ENCODE measurements at places on chromosomes 2 and 18.

- no peak for ATAC-seq
Observed at GRCh38 chr18:37694516-37694915, 128.9 kb upstream of the CELF4 start.

GRCh38 chr18:35424356-35424755 lies 47.2 kb upstream of the ZNF396 start:
- ATAC-seq: no peak

DNA sequence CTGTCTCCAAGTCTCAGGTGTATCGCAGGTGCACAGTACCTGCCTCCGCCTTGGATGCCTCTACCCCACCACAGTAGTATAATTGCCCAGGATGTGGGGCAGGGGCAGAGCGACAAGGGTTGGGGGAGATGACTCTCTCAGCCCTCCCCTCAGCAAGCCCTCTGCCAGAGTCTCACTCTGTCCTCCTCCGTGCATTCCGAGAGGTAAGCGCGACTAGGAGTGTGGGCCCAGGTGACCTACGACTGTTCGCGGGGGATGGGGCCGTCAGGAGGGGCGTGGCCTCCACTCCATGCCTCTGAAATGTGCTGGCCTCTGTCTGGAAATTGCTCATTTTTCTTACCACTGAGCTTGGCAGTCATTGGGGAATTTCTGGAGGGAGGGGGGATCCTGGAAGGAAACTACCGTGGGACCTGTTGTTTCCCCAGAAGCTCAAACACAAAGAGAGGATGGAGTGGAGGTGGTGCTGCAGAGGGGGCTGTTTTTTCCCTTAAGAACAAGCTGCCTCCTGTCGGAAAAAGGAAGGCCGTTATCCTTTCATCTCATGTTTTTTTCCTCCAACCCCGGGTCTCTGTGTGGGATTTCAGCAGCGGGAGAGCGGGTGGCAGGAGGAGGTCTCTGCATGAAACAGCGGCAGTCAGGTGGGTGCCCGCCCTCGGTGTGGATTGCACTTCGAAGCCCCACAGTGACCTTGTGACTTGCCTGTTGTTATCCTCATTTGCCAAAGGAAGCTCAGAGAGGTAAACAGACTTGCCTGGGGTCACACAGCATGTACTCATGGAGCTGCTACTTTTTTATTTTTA lies 13.0 kb upstream of the RALB start:
- ATAC-seq: peak; percentile 68

DNA sequence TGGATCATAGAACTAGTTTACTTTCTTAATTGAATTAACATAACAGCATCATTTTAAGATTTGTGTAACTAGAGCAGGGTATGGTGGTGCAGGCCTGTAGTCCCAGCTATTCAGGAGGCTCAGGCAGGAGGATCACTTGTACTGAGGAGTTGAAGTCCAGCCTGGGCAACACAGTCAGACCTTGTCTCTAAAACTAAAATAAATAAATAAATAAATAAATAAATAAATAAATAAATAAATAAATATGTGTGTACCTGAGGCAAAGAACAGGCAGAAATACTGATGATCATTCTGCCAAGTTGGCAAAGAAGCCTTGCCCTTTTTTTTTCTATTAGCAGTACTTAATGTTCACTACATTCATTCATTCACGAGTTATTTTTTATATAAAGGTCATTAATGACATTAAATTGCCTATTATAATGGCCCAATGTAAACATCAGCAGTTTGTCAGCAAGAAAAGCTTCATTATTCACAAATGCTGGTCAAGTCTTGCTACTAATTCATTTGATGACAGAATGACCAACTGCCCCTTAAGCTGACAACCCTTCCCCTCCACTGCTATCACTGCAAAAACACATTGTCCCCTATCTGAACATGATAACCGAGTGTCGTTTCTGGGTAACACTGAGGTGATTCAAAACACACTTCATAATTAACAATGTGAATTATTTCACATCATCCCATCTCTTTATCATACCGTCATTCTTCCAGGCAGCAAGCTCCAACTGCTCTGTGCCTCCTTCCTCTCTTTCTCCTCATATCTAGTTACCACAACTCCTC lies 39.0 kb downstream of the ARL5A start:
- no peak for ATAC-seq

DNA sequence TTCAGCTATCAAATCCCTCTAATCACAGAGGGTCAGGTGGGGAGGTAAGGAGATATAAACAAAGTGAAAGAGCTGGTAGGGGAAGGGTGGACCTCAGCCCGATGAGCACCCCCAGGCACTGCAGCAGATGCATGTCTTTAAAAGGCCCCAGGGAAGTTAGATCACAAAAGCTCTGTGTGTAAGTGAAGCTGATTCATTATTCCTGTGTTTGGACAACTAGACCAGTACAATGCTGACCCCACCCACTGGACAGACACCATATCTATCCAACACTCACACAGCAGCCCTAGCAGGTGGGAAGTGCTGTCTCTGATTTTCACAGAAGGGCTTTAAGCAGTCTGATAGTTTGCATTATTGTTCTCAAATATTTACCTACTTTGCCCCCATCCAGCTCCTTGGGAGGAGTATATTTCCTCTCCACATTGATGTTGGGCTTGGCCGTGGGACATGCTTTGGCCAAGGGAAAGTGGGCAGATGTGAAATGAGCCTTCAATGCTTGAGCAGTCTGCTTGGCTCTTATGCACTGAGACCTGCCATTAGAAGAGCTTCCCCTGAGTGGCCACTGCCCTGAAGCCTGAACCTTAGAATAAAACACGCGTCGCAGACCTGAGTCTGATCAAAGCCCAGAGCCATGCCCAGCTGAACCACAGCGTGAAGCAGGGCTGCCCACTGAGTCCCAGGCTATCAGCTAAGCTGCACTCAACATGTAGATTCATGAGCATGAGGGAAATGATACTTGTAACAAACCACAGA lies 111.4 kb downstream of the COPS8 start:
- peak; percentile 59 for ATAC-seq

DNA sequence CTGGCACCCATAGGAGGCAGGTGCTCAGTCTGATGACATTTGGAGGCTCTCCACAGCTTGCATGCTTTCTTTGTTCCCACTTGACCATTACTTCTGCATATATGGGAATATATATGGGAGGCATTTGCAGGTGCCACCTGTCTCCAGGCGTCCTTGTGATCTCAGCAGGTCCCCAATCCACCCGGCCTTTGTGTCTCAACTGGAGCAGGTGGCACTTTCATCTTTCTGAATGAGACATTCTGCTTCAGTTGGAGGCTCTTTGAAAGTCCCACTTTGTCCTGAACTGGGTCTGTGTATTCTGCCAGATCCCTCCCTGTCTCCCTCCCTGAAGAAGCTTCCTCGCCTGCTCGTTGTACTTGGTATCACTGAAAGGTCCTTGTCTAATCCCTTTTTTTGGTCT lies 318.1 kb upstream of the EPAS1 start:
- no peak for ATAC-seq

- ATAC-seq: no peak
Observed at GRCh38 chr2:239116456-239117246, 268.8 kb downstream of the TWIST2 start.

- no peak for ATAC-seq
Observed at GRCh38 chr2:5911718-5912117, 219.5 kb downstream of the SOX11 start.

DNA sequence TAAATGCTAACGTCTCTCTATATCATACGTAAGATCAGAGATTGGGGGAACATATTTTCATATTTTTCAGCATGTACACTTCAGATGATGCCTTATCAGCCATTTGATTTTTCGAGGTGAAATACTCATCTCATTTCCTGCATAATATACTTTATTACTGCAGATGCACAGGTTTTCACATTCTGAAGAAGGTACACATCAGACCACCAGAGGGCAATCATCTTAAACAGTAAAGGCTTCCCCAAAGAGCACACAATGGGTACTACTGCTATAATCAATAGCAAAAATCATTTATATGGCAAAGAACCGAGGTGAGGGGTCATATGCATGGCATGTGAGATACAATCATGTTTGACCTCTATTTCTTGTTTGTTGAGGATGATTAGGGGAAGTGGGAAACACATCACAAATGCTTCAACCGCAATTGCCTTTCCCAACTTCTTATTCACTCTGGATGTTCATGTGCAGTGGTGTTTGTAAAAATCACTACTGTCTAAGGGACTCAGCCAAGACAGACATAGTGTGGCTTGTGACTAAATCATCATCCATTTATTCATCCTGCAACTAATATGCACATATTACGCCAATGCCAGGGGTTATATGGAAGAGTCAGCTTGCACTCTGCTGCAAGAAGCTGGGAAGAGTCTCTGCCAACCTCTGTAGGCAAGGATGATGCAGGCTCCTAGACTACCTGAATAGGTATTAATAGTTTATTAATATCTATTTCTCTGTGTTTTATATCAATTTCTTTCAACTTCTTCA lies 118.7 kb downstream of the EPB41L3 start:
- peak; percentile 53 for ATAC-seq

DNA sequence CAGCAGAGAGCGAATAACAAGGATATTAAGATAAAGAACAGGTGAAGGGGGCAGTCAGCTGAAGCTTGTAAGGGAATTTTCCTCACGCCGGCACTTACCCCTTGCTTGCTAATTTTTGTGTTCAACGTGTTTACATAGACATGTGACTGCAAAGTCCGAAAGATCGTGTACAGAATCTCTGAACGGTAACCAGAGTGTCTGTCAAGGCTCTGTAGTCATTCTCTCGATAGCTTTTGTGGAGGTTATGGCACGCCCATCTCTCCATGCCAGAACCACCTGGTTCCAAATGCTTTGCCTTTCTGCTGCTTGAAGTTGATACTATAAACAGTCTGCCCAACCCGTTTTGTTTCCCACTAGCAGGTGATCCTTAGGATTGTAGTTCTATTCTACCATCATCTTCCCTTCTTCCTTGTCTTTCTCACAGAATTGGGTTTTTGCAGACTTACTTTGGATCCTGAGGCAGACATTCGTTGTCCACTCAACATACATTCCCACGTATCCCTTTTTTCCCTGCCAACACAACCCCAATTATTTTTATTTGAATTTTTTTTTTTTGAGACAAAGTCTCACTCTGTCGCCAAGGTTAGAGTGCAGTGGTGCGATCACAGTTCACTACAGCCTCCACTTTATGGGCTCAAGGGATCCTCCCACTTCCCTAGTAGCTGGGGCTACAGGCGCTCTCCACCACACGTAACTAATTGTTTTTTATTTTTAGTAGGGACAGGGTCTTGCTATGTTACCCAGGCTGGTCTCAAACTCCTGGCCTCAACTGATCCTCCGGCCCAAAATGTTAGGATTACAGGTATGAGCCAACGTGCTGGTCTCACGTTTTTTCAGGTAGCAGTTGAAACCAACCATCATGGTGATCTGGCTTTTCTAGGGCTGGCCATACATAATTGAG lies 1.3 kb upstream of the USP34 start:
- ATAC-seq: peak; percentile 4

GRCh38 chr2:65300134-65300760 lies 72.6 kb downstream of the ACTR2 start:
- ATAC-seq: peak; percentile 73

DNA sequence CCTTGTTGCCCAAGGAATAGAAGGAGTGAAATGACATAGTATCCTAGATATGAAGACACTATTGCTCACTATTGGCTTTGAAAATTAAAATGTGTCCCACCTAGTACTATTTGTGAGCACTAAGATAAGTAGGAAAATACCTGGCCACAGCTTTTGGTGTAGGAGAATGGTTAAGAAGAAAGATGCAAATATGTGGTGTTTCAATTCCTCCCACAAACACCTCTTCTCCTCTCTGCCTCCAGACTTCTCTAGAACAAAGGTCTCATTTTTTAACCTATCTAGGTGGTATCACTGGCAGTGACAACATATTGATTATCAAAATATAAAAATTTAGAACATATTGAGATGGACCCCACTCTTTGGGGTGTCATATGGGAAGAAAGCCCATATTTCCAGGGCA lies 929.9 kb upstream of the FANCL start:
- no peak for ATAC-seq

All from motor neuron (in vitro differentiated cells).